ENCODE measurements at places on chromosomes 3 and 15.

GRCh38 chr15:69616558-69616957, 163.9 kb downstream of the RPLP1 start:
- DNase-seq: no peak

- no peak for DNase-seq
Observed at GRCh38 chr3:106765342-106765741, 611.9 kb upstream of the CCDC54 start.

DNA sequence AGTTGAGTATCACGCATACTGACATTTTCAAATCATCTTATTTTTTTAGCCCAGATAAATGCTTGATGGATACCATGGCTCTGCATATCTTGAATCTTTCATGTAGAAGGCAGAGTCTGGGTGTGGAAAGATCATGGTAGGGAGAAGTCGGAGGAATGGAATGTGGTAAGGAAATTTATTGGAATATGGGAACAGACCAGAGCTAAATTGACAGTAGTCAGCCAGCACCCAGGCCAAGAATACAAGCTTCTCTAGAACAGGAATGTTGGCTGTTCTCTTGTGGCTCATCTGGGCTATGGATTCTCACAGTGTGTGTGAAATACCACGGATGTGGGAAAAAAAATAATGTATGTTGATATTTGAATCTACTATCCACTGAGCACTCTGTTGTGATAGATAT, 305.7 kb upstream of the COL8A1 start:
- DNase-seq: no peak

DNA sequence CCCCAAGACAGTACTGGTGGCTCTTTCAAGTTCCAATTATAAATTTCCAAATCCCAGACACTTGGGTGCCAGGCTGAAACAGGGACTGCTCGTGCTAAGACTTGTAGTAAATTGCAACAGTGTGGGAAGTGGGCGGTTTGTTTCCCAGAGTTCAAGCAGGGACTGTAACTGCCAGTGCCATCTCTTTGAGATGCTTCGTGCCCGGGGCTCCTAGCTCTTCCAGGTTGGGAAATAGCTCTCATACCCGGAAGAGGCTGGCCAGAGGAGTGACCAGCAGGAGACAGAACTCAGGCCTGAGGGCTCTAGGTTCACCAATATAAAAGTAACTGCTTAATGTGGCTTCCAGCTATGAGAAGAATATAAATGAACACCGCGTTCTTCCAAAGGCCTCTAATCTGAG, 54.0 kb upstream of the NEO1 start:
- DNase-seq: no peak

DNA sequence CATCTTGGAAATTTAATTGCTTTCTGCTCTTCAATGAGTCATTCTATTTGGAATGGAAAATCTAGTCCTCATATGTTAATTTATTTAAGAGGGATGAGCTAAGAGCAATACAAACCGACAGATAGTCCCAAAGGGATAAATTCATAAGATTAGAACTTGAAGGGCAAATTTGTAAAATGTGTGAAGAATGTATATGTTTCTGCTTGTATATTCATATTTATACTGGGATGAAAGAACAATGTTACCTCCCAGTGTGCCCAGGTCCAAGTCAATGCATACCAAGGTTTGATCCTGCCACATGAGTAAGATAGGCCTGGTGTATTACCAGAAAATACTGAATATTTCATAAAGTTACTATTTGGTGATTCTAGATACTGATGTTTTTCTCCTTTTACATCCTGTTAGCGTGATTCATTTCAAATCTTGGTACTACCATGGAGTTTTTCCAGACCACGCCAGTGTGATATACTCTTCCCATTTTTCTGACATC, 255.6 kb upstream of the SEMA6D start:
- DNase-seq: no peak

- DNase-seq: no peak
Observed at GRCh38 chr15:42194513-42194912, 13.6 kb downstream of the VPS39 start.

DNA sequence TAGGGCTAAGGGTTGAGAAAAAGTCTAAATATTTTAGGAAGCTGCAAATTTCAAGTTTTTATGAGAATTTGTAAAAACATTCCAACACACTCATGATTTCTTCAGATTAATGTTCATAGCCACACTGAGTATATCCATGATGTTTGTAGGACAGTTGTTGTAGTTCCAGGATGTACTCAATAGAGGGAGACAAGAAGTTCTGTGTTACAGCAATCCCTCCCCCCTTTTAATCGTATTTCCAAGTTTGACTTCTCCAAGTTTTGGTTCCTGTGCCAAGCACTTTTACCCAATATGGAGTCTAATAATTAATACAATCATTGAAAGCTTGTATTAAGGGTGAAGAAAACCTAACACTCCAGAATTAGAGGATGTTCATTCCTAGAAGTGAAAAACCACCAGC, 143.4 kb downstream of the FEZF2 start:
- DNase-seq: no peak

DNA sequence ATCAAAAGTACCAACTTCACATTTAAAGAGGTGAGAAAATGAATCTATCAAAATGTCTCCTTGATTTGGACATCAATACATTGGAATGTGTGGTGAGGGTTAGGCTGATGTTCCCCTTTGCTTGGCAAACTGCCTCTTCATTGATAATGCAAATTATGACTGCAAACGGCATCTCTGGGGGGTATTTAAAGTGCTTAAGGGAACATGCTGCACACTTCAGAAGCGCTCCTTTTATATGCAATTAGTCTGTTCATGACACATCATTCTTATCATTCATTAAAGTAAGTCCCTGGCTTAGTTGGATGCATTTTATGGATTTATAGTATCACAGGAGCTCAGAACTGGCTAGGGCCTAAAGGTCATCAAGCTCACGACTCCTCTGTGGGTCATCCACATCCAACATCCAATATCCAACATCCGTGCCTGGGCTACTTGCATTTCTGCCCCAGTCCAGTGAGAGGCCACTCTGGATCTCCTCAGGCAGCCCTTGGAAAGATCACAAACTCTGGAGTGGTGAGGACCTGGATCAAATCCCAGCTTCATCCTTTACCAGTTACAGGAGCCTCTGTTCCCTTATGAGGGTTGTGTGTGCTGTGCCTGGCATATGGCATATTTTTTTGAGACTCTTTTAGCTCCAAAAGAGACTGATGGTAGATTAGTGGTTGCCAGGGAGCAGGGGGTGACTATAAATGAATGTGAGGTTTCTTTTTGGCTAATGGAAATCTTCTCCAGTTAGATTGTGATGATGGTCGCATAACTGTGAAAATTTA, 136.8 kb upstream of the FOXB1 start:
- no peak for DNase-seq

- no peak for DNase-seq
Observed at GRCh38 chr3:70754314-70754713, 441.9 kb upstream of the MDFIC2 start.

GRCh38 chr3:40642812-40643211, 118.1 kb downstream of the ZNF621 start:
- no peak for DNase-seq
